ENCODE measurements at places on chromosomes 6 and 20.

DNA sequence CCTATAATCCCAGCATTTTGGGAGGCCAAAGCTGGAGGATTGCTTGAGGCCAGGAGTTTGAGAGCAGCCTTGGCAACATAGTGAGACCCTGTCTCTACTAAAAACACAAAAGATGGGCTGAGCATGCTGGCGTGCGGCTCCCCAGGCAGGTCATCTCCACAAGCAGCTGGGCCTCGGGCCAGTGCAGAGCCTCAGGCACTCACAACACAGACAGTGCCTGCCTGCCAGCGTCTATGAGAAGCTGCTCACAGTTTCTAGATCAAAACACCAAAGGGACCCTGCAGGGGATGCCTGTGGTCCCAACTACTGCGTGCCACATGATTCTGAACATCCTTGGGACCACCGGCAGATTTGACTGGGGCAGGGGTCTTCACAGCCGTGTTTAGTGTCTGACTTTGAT lies 59.4 kb downstream of the GINS1 start:
- DNase-seq: no peak

- no peak for DNase-seq
Observed at GRCh38 chr6:127190552-127190951, 72.1 kb downstream of the RSPO3 start.

DNA sequence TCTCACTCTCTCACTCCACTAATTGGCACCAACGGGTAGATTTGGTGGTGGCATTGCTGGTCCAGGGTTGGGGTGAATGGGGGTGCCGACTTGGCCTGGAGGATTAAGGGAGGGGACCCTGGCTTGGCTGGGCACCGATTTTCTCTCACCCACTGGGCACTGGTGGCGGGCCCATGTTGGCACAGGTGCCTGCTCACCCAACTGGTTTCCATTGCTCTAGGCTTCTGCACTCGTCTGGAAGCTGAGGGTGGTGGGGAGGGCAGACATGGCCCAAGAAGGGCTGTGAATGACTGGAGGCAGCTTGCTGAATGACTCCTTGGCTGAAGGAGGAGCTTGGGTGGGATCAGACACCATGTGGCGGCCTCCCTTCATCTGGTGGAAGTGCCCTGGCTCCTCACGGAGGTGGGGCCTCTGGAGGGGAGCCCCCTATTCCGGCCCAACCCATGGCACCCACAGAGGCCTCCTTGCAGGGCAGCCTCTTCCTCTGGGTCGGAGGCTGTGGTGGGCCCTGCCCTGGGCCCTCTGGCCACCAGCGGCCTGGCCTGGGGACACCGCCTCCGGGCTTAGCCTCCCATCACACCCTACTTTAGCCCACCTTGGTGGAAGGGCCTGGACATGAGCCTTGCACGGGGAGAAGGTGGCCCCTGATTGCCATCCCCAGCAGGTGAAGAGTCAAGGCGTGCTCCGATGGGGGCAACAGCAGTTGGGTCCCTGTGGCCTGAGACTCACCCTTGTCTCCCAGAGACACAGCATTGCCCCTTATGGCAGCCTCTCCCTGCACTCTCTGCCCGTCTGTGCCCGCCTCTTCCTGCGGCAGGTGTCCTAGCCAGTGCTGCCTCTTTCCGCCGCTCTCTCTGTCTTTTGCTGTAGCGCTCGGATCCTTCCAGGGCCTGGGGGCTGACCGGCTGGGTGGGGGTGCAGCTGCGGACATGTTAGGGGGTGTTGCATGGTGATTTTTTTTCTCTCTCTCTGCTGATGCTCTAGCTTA lies 11.2 kb downstream of the VEGFA start:
- DNase-seq: no peak

DNA sequence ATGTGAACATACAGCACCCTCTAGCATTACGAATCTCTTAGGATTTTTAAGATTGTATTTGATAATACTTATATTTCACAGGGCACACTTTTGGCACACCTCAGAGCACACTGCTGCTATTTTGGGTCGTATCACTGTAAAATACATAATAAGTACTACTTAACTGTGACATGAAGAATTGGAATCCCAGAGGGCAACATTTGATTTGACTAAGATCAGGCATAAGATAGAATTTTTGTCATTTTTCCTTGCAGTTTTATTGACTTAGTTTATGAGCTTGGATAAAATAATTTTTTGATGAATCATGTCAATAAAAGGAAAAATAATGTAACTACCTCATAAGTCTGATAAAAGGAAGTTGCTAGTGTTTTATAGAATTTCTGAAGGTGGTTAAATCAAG lies 22.4 kb downstream of the MRS2 start:
- no peak for DNase-seq

GRCh38 chr20:20823476-20823881 lies 111.0 kb upstream of the RALGAPA2 start:
- no peak for DNase-seq

DNA sequence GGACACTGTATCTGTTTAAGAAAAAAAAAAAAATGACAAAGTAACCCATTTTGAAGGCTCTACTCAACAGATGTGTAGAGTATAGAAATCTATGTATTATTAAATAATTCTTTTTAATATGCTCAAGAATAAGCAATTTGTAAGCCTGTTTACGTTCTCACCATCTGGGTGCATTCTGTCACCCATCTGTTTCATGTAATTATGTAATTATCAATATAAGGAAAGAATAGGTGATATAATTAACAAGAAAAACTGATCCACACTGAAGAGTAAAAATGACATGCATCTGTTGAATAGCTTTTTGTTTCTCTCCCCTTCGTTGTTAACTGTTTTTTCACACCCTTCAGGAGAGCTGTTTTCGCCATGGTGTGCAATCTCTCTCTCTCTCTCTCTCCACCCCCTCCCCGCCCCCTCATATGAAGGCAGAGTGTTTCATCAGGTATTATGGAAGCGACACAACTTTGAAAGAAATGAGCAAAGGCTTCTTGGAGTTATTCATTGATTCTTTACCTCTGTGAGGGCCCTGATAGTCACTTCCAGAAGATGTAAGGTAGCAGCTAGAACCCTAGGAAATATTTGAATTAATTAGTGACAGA lies 154.3 kb upstream of the INSM1 start:
- DNase-seq: no peak

DNA sequence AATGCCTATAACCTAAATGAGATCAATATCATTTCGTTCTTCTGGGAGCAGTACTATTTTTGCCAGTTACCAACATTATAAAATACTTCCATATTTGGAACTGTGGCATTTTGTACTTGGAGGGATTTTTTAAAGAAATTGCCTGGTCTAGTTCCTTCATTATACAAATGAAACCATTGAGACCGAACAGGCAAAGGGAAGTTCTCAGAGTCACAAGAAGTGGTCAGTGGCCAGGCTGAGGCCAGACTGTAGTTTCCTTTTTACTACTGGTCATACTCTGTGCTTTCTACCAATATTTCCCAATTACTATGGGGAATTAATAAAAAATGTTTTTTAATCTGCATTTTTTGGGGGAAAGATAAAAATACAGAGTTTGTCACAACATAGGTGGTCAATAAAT lies 332.0 kb downstream of the NRN1 start:
- DNase-seq: no peak

DNA sequence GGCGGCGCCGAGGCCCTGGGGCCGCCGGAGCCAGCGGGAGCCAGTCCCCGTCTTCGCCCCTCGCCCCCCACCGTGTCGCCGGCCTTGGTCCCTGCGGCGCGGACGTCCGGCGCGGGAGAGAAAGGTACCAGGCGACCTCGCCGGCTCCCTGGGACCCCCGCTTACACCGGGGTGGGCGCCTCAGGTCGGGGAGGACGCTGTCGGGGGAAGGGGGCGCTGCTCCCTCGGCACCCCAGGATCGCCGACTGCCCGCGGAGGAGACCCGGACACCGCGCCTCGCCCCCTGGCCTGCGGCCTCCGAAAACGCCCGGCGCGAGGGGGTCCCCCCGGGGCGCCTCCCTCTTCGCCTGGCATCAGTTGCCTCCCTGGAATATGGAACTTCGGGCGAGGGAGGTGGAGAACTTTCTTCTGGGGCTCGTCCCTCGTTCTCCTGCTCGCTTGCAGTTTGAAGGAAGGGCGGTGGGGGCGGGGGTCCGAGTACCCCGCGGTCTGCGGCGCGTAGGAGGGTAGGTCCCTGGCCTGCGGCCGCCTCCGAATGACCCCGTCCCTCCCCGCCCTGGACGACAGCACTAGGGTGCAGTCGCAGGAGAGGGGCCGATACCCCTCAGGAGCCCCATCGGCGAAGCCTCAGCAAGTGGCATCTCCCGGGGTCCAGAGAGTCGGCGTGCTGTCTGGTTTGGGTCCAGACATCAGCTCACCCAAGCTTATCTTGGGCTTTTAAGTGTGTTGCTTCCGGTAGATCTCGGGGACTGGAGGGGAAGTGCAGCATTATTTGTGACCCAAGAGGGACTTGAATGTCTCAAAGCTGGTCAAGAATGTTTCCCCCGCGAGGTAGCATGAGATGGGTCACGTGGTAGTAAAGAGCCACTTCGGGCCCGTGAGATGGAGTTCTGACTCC lies 549 bp downstream of the ANKRD6 start:
- DNase-seq: no peak

- no peak for DNase-seq
Observed at GRCh38 chr20:605237-605636, 4.9 kb downstream of the TCF15 start.

DNA sequence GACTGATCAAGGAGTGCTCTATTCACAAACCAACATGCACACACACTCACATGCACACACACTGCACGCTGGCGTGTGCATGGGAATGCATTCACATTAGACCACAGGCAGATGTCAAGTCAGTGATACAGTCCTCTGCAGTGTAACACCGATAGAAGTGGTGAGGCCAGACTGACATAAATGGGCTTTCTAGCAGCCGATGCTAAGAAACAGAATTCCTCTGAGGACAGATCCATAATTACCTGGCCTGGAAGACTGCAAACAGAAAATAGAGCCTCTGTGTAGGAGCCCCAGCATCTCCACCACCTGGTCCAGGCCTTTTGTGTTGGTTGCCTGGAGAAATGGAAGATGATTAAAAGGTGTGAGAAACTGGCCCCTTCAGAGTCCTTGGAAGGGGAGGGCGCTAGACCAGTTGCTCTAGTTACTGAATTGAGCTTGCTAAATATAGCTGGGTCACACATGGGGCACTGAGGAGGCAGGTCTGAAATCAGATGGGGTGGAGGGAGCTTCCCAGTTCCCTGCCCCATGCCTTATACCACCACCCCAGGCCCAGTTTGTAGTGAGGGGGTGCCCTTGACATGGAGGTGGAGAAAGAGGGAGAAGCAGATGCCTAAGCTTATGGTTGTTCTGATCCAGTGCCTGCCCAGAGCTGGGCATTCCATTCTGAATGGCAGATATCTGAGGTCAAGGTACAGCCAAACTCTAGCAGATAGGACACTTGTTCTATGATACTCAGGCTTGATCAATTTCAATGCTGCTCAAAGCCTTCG lies 233.8 kb downstream of the LRFN2 start:
- DNase-seq: no peak

DNA sequence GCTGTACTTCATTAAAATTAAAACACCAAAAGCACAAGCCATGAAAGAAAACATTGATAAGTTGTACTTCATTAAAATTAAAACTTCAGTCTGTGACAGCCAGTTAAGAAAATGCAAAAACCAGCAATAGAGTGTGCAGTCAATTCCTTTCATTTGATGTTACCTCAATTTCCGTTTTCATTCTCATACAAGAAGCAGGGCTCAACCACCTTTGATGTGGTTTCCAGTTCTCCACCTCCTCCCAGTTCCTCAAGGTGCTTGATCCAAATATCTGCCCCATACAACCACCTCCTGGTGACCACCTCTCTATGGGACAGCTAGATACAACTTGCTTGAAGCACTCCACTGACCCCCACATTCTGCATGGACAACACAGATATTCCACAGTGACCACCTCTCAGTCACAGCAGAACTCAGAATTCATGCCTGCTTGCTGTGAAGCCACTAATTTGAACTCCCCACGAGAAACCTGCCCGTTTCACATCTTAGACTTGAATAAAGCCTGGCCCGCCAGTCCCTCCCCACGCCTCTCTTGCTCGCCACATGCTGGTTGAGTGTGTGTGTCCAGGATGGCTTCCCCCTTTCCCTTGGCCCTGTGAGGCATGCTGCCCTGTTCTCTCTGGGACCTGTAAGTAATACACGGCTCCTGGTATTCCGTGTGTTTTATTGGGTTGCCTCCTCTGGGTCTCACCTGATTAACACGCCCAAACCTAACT lies 66.1 kb downstream of the FAM50B start:
- no peak for DNase-seq

DNA sequence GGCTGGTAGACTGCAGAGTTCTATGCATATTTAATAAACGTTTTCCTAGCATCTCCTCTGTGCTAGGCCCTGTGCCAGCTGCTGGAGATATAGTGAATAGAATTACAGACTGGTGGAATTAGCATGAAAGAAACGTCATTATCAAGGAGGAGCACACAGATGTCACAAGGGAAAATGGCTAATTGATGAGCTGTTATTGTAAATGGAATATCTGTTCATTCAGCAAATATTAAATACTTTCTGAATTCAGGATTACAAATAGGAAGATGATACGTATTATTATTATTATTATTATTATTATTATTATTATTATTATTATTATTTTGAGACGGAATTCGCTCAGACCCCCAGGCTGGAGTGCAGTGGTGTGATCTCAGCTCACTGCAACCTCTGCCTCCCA lies 1.2 kb downstream of the AAR2 start:
- DNase-seq: no peak

DNA sequence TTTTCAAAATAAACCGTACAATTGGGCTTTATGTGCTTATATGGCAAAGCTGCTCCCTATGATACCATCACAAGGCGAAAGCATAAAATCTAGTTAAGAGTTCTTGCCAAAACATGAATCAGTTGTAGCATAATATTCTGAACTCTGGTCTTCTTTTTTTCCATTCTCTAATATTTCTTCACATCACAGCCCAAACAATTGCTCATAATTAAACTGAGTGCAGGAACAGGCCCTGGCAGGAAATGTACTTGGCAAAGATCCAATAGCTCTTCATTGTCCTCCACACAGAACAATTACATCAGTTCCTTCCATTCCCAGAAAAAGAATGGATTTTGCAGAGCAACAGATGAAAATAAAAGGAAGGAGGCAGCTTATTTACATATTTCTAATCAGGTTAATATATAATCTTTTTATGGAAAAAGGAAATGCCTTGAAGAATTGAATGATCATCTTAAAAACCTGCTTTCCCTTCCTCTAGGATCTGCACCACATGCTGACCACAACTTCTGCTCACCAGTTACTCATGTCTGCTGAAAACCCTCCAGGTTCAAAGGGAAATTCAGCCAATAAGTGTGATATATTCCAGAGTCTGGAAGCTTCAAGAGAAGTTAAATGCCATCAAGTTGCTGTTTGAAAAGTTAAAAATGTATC lies 123.3 kb upstream of the COL21A1 start:
- no peak for DNase-seq

GRCh38 chr6:120405947-120406346 lies 928.3 kb downstream of the TBC1D32 start:
- no peak for DNase-seq

GRCh38 chr6:36383606-36384005 lies 3.9 kb downstream of the ETV7 start:
- no peak for DNase-seq

- DNase-seq: no peak
Observed at GRCh38 chr6:111940801-111941200, 67.5 kb upstream of the FYN start.

DNA sequence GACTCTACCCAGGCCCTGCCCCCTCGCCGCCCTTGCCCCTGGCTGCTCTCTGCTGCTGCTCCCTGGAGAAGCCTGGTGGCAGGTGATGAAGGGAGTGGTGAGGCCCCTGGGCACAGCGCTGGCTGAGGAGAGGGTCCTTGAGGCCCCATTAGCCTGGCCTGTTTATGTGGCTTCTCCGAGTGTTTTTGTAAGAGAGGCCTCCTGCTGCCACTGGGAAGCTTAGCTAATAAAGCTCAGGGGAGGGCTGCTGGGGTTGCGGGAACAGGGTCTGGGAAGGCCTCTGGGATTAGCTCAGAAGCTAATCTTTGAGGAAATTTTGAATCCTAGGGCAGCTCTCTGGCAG lies 15.5 kb downstream of the EBF4 start:
- no peak for DNase-seq

All from hepatic stellate cell (primary cell).